ENCODE measurements at places on chromosomes 6 and 20.

DNA sequence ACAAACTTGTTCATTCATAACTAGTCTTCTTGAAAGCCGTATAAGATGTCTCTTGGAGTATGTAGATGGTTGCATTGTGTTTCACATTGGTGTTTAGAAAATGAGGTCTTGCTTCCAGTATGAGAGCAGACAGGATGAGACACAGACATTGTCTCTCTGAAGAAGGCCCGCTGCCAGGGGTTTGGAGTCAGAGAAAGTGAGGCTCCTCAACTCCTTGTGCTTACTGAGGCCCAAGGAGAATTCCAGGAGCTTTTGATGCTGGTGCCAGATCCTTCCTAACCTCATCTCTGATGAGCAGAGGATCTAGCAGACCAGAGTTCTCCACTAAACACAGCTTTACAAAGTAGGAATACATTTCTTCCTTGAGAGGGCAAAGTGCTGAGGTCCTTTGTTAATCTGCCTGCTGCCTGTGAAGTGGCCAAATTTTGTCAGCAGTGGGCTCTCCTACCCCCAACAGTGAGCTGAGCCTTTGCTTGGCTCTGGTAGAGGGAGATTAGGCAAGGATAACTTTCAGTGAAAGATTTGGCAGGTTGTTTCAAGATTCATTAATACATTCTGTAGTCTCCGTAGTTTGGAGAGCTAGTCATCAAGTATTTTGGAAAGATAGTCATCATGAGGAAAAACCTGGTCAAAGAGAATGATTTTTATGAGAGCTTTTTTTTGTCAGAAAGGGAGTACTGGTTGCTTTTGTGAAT lies 9.7 kb downstream of the MAPRE1 start:
- no peak for DNase-seq

- no peak for DNase-seq
Measured at GRCh38 chr6:123997223-123997622, 193.6 kb downstream of the NKAIN2 start.

DNA sequence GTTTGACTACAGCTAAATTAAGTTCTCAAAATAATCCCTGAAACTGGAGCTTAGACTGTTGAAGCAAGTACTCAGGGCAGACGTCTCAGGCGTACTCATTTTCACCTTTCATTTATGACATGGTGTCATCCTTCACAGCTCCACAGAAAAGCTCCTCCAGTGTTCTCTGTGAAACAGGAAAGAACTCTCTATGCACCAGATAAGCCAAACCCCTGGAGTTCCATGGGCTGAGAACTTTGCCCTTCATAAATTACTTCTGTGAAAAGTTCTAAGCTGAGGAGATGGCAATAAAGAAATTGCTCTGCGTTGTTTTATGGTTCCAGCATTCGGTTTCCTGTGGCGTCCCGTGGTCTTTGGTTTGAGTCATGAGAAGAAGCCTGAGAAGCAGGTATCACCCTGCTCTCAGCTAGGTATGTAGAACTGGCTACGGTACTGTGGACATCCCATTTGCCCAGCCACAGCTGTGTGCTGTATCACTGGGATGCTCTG lies 20.2 kb upstream of the RREB1 start:
- DNase-seq, result no peak

DNA sequence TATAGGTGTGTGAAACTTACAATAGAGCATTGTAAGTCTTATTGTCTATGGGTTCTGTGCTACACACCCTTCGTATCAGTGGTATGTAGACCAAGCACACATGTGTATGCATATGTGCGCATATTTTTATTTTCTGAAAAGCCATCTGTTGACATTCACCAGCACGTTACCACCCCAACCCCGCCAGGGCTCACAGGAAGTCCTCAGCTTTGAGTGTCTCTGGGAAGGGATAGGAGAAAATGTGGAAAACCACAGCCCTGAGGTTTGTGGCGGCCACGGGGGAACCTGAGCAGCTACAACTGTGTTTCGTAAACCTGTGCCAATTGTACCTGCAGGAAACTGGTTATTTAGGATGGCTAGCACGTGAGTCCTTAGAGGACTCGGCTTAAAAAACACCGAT lies 123.3 kb upstream of the PHACTR3 start:
- DNase-seq, result no peak

DNA sequence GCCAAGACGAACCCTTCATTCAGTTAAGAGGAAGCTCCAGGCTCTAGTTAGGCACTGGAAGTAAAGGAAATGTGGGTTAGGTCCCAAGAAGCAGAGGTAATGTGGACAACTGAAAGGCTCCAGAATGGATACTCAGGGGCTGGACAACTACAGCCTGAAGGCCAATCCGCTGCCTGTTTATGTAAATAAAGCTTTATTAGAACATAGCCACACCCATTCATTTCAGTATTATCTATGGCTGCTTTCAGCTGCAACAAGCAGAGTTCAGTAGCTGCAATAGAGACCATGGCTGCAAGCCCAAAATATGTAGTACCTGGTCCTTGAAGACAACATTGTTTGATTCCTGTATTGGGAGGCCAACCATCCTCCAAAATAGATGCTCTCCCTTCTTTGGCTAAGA lies 100.8 kb upstream of the MRPS10 start:
- DNase-seq, result no peak

GRCh38 chr6:111534231-111534751 lies 51.3 kb upstream of the REV3L start:
- DNase-seq, result no peak

DNA sequence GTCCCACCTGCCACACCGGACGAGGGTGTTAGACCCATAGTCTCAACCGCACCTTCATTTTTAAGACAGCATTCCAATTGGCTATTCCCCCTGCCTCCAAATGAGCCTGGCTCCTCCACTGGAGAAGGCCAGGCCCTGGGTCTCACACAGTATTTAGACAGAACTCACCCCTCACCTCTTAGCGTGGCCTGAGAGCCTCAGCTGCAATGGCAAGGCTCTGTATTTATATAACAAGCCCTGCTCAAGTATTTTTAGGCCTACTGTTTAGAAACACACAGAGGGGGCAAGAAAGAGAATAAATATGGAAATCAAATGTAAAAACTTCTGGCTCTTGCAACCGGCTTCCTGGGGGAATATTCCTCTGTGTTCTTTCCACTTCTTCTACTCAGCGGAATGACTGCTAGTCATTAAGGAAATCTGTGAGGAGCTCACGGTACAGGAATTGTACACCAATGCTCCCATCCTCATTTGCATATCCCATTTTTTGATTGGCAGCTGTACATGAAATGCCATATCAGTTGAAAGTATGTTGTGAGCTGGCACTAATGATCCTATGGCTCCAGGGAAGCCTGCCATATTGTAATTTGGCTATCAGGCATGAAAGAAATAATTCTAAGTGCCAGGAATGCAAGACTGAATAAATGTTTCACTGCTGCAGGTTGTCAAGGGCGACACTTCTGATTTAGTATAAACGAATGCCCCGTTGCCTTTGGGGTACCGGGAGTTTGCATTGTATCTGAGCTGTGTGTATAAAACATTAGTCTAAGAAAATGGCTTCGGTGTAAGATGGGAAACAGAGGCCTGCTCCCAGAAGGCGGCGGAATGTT lies 207.5 kb downstream of the ZNF217 start:
- no peak for DNase-seq

- DNase-seq, result no peak
Measured at GRCh38 chr6:125987026-125987617, 782 bp downstream of the TRMT11 start.

- no peak for DNase-seq
Measured at GRCh38 chr6:106363401-106364138, 3.1 kb downstream of the CRYBG1 start.

- no peak for DNase-seq
Measured at GRCh38 chr6:34979218-34979617, 90.2 kb downstream of the ANKS1A start.

DNA sequence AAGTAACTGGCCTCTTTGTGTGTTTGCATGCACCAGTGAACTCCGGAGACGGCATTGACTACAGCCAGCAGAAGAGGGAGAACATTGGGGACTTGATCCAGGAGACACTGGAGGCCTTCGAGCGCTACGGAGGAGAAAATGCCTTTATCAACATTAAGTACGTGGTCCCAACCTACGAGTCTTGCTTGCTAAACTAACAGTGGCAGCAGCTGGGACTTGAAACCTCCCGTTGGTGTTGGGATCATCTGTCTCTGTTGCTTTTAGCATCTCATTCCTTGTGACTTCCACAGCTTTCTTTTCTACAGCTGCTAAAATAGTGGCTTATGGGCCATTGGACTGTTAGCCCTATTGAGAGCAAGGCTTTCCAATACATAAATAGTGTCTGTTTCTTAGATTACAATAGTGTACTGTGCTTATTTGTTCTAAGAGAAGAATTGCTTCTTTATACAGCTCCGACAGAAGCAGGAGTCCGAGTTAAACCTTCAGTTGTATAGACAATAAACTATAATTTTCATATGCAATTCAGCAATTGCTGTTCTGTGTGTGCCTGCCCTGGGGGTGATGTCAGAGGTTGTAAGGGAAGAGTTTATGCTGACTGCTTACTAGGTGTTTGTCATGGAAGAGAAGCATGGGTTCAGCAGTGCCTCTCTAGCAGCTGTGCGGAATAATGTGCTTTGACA lies 99.6 kb upstream of the QKI start:
- DNase-seq, result no peak

GRCh38 chr6:117603821-117604220 lies 1.5 kb upstream of the GOPC start:
- DNase-seq, result no peak
